ENCODE measurements at places on chromosomes 5 and 9.

DNA sequence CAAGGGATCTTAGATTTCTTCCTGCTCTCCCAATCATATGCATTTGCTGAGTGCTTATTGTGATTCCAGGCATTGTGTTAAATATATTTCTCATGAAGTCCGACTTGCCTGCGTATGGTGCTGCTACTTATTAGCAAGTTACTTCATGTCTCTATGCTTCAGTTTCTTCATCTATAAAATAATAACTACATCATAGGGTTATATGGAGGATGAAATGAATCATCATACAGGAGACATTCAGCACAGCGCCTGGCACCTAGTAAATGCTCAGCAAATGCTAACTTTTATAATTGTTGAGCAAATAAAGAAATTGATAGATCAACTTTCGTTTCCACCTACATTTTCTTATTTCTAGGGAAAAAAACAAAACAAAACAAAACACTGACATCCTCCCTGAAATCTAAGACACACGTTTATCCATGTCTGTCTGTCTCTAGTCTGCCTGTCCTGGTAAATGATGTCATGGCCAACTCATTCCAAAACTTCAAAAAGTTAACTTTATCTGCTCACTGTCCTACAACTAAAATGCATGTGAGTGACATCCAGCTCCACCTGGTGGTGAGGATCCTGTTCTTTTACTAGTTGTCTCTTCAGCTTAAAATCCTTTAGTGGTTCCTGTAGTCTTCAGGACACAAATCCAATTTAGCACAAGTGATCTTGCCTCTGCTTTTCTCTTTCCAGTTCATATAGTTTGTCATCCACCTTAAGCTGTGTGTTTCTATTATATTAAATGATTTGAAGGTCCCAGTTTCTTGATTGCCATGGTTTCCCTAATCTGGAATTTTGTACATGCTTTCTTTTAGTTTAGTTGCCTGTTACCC lies 27.7 kb downstream of the PPP3R2 start:
- no peak for DNase-seq

- no peak for DNase-seq
These were observed 342.5 kb upstream of the MPDZ start for GRCh38 chr9:13621872-13622564.

DNA sequence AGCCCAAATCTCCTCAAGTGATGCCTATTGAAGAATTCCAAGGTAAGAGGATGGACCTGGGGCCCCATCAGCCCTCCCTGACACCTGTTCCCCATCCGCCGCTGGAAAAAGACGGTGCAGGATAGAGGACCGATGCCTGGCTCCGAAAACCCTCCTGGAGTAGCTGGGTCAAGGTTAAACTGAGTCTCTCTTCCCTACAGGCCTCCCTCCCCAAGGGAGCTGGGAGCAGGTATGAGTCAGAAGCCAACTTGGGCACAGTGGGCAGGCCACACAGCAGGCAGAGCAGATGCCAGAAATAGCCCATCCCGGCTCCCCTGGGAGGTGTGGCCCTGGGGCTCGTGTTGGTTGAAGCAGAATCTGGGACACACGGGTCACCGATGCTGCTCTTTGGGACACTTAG lies 75.6 kb downstream of the NTNG2 start:
- no peak for DNase-seq

DNA sequence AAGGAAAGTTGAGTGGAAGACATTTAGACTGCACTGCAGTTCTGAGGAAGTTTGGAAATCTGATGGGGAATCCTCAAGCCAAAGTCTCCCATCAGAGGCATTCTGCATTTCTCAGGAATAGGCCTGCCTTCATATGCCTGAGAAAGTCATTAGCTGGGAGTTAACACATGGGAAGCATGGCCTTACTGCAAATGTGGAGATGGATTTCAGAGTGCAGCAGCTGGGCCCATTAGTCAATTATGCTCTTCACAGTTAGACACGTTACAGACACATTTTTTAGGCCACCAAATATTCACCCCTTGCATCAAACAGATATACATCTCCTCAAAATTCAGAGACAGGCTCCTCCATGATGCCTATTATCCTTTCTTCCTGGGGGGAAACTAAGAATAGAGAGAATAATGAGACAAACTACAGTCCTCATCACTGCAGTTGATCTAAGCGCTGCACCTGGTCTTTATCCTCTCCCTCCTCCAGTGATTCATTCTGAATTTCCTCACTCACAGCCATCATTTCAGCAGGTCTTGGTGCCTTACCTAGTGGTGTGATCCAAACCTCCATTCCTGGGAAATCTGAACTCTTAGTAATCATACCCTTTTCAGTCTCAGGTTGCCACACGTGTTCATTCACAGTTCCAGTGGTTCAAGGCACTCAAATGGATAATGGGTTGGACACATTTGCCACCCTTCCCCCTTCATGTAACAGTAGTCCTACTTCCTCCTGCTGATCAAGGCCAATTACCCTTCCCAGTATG lies 47.9 kb upstream of the PPP2CA start:
- DNase-seq = no peak

DNA sequence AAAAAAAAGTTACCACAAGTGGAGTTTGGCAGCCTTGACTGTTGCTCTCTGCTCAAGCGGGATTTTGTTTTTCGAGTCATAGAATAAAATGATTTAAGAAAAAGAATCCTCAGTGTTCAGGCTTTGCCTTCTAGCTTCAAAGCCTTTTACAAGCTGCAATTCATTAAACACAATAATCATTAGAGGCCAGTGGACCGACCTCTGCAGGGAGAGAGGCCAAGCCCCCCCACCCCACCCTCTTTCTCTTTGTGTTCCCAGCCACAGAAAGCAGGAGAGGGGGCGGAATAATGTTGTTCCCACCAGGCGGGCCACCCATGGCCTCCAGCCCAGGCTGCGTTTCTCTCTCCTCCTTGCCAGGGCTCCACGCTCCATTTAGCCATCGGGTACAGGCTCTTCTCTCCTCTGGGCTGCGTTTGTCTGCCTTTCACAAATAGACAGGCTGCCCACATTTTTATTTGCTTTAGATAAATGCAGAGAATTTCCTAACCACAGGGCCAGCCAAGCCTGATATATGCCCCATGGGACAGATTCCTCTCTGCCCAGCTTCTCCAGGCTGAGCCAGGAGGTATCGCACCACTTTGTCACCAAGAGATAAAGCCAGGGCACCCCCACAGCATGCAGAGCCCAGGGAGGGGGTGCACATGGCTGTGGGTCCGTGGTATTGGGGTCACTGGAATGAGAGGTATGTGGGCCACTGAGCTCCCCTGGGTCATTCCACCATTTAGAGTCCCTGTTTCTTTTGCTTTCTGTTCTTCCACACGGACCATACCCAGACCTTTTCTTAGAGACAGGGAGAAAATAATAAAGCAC lies 318.8 kb downstream of the PIK3R1 start:
- DNase-seq = no peak

DNA sequence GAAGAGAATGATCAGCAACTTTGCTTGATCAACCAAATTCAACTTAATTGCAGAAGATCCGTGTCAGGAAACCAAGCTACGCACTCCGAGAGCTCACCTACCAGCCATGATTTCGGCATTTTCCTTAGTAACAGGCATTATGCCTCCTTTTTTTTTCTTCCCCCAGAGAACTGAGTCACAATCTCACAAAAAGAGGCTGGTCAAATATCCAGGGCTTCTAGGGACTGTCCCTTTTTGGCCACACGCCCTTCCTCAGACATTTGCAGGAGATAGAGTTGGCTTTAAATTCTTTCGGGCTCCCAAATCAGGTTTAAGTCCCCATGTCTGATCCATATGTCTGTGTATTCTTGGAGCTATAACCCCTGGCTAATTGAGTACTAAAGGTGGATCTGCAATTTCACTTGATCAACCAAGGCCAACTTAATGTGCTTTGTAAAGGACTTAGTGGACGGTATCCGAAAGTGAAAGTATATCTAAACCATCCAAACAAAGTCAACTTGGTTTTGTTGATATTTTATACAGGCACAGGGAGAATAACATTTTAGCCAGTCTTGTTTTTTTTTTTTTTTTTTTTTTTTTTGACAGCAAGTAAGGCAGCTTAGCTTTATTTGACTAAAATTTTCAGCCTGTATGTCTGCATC lies 100.8 kb upstream of the TBCA start:
- DNase-seq = no peak

All from activated gamma-delta T cell (primary cell).